ENCODE measurements at places on chromosomes 1 and 21. TPM values are rescaled to one million over a fixed set of nuclear protein-coding genes. Genes with fewer than 3 reads are reported as not detected.

- DNase-seq, result no peak
These were observed 55.8 kb downstream of the CENPF start for GRCh38 chr1:214658785-214659184.

The DDAH1 gene
- total RNA-seq, result 11.2 TPM

The UBL4B gene
- not detected for total RNA-seq

The SLC50A1 gene
- 26.8 TPM for total RNA-seq

GRCh38 chr1:39720094-39720999, 18.3 kb upstream of the PPIE start:
- no peak for DNase-seq
